ENCODE measurements at places on chromosomes 2 and 18.

- no peak for DNase-seq
These were observed 104.7 kb upstream of the STPG4 start for GRCh38 chr2:47259829-47260228.

GRCh38 chr2:38945911-38946310 lies 56.2 kb downstream of the ARHGEF33 start:
- no peak for DNase-seq

DNA sequence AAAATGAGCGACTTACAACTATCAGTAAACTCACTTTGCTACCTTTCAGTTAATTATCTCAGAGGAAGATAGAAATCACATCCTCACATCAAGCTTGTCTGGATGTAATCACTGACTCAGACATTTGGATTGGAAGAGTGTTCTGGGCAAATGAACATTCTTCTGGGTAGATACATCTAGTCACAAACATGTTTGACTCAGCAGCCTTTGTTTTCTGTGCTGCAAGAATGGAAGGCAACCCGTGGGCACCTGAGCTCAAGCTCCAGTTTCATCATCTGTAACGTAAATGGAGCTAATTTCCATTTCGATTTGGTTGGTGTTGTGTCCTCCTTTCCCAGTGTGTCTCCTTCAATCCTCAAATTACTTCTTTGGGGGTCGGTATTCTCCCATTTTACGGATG lies 58.5 kb downstream of the ACAA2 start:
- DNase-seq = no peak

DNA sequence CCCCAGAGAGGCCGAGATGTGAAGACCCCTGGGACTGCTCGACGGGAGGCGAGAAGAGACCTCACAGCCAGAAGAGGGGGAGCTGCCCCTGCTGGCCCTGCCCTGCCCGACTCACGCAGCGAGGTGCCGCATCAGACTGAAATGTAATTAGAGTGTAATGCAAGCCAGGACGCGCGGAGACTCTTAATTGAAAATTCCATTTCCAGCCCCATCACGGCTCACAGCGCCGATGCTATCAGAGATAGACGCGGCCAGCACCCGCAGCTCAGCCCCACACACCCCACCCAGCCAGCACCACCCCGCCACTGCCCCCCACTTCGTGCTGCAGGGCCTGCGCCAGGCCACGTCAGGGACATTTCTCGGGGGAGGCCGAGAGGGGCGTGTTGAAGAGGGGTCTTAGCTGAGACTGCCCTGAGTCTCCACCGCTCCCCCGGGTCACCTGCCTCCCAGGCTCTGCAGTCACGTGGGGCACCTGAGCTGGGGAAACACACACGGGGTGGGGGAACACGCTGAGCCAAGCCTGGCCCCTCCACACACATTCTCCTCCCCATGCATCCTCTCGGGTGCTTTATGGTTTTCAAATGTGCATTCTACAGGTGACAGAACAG lies 78.1 kb downstream of the TEX51 start:
- no peak for DNase-seq

DNA sequence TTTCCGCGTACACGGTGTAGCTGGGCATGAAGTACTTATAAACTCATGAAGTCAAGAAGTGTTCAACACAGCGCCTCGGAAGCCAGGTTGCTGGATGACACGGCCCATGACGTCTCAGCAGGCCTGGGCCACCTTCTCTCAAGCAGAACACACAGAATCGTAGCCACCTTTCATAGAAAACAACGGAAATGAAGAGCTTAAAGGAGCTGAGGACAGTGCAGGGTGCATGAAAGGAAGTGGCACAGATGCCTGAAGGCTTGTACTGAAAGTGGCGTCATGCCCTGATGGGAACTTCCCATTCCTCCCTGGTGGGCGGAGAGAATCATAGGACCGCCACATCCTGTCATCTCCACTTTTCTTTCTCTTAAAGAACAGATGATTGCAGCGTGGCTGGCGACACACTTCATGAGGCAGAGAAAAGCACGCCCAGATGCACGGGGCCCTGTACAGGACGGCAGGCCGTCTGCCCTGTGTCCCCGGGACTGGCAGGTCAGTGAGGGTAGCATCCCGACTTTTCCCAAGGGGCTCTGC lies 31.1 kb downstream of the HDAC4 start:
- no peak for DNase-seq

GRCh38 chr2:46032996-46033395 lies 264.2 kb upstream of the EPAS1 start:
- no peak for DNase-seq

- DNase-seq = peak; percentile 66
These were observed at the start of gene EMX1 for GRCh38 chr2:72917138-72917876. Gene EMX1 (plus strand): TSS chr2:72917519. CDS start chr2:72917853, 334 bp downstream.

GRCh38 chr2:97900806-97901205 lies 94.9 kb downstream of the TMEM131 start:
- DNase-seq = no peak

GRCh38 chr2:158990397-158991214 lies 22.2 kb downstream of the TANC1 start:
- no peak for DNase-seq

GRCh38 chr2:50611351-50611871 lies 420.5 kb downstream of the NRXN1 start:
- DNase-seq = peak; percentile 99

GRCh38 chr2:100137318-100137717 lies 5.1 kb downstream of the AFF3 start:
- no peak for DNase-seq

GRCh38 chr2:12467303-12467702 lies 249.4 kb upstream of the TRIB2 start:
- DNase-seq = no peak

- no peak for DNase-seq
These were observed 39.5 kb downstream of the INO80C start for GRCh38 chr18:35458271-35458670.

GRCh38 chr2:142974288-142975024 lies 97.0 kb downstream of the KYNU start:
- no peak for DNase-seq

DNA sequence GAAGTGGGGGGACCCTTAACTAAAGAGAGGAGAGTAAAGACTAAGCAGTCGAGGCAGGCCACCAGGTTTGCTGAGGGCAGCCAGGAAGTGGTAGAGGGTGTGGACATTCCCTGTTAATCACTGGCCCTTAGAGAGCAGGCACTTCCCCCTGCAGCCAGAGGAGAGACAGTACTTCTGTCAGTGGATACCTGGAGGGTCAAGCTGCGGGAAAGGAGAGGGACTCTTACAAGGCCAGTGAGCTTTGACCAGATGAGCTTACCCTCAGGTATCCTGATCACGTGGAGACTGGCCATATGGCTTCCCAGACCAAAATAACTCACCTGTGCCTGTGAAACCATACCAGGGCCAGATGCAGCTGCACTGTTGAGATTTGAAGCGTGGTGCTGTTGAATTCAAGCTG lies 28.6 kb downstream of the ITGA6 start:
- DNase-seq = no peak

DNA sequence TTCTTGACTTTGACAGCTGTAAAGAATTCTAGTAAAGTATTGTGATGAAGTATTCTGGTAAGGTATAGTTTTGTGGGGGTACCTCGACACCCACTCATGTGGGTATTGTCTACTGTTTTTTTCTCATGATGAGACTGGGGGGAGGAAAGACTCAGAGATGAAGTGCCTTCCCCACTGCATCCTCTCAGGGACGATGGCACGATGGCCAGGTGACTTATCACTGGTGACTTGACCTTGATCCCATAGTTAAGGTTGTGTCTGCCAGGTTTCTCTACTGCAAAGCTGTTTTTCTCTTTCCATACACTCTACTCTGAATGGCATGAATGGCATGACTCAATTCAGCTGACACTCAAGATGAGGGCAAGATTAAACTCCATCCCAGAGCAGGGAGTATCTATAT lies 936 bp upstream of the CCDC68 start:
- DNase-seq = no peak

DNA sequence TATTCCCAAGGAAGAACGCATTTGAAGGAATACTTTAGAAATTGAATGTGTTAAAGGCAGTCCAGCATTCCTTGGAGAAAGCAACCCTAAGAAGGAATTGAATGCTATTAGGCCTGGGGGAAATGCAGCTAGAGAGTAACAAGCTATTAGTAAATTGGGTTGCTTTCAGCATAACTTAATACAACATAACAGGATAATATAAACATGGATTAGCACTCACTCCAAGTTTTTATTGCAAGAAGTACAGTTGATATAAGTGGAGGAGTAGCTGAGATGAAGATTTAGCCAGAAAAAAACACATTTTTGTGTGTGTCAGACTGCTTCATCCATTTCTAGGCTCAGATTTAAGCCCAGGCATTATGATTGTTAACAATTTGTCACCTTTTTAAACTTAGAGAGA lies 314.6 kb downstream of the MEIS1 start:
- DNase-seq = no peak

DNA sequence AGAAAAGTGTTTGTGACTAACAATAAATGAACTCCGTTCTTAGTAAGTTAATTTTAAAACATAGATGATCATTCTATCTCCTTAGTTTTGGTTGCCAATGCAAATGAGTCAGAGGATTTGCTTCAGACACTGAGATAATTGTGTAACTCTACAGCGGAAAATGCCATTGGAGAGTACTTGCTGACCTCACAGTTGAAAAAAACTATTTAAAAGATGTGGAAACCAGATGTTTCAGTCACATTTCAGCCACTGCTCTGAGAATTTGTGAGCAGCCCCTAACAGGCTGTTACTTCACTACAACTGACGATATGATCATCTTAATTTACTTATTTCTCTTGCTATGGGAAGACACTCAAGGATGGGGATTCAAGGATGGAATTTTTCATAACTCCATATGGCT lies at the start of gene TNFAIP6:
TSS of gene TNFAIP6 (plus strand) at position 234 of the 400 bp plus-strand sequence. CDS start at position 309, 75 bp downstream.
- no peak for DNase-seq

DNA sequence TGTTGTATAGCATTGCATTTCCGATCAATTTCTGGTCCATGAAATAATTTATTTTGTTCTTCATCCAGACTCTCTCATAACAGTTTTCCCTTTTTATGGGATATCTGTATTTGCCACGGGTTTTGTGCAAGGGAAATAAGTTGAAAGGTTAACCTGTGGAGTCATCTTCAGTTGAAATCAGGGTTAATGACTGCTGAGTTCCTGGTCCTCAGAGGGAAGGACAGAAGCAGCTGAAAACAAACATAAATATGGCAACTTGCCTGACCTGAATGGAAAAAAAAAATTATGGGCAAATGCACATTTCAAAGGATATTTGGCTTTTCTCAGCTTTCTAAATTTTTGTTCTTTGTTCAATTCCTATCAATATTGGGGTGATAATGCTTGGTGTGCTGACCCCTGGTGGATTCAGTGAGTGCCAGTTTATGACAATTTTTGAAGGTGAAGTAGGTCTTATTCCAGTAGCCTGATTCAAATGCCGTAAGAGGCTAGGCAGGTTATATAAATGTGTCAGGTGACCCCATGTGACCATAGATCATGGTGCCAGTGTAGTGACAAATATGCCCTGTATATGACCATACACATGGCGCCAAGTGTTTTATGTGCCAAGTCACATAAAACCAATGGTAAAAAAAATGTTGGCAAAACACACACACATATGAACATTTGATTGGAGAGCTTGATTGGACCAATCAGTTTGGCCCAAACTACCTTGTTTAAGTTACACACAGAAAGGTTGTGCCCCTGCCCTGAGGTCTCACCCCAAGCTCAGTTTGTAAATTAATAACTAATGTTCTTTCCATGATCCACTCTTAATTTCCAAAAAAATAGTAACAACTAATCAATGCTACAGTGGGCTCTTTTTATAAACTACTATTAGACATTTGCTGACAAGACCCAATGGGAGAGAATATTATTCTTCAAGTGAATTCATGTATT lies 47.6 kb upstream of the FAM124B start:
- peak; percentile 3 for DNase-seq

GRCh38 chr18:3867864-3868311 lies 417.9 kb downstream of the TGIF1 start:
- no peak for DNase-seq

- no peak for DNase-seq
These were observed 284.7 kb downstream of the LRRTM1 start for GRCh38 chr2:80019571-80020460.

GRCh38 chr2:222561817-222562645 lies 93.9 kb downstream of the FARSB start:
- peak; percentile 45 for DNase-seq

GRCh38 chr2:240254337-240255164 lies 114.1 kb upstream of the OTOS start:
- no peak for DNase-seq

GRCh38 chr2:99514357-99514756 lies 24.5 kb upstream of the REV1 start:
- no peak for DNase-seq

- no peak for DNase-seq
These were observed 85.2 kb upstream of the LCLAT1 start for GRCh38 chr2:30361751-30362394.

DNA sequence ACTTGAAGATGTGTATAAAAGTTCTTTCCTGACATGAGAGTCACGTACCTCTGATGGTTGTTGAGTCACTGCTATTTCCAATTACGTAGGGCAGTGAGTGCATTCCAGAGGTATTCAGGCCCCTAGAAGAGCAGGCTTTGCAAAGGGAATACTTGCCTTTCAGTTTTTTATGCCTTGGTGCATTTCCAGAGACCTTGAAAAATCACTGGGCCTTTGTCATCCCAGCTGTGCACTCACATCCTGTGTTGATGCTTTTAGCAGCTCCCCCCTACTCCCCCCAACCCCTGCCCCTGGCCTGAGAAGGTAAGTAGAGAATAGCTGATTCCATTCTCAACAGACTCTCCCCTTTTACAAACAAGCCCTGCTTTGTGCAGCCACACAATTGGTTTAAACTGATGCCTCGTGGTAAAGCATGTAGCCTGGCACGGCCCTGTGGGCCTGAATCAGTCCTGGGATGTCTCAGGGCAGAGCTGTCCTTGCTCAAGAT lies 174.2 kb downstream of the PRPF40A start:
- DNase-seq = no peak

GRCh38 chr2:113854970-113855740 lies 34.7 kb upstream of the ACTR3 start:
- no peak for DNase-seq

GRCh38 chr2:177392373-177393202 lies at the start of gene AGPS:
Gene AGPS (plus strand): TSS chr2:177392773. CDS start chr2:177392790, 17 bp downstream.
- no peak for DNase-seq
